ENCODE measurements at places on chromosomes 7 and 10. TPM values are rescaled to one million over a fixed set of nuclear protein-coding genes. Genes with fewer than 3 reads are reported as not detected.
A peak's percentile ranks its signal among the peaks of the same experiment; 100 is the strongest.

GRCh38 chr7:1741751-1742554 is 71.9 kb downstream of the ELFN1 start:
- peak; percentile 54 for DNase-seq
- peaks cover 2% of the 10 kb centered on the region for H3K27me3 ChIP-seq
- peaks cover 36% of the 10 kb centered on the region for H3K4me1 ChIP-seq
- no peaks in the 10 kb centered on the region for H3K36me3 ChIP-seq
- H3K4me3 ChIP-seq, result peak overlapping the region; percentile 36

Gene RNF32
- total RNA-seq, result 2.2 TPM

- no peak for DNase-seq
- no peaks in the 10 kb centered on the region for H3K36me3 ChIP-seq
- no peak overlapping the region for H3K4me3 ChIP-seq
- no peak overlapping the region for H3K27ac ChIP-seq
- H3K4me1 ChIP-seq, result no peaks in the 10 kb centered on the region
Measured at GRCh38 chr7:131640686-131641085, 84.3 kb upstream of the PODXL start.

Gene NUTM2D
- total RNA-seq, result 2.0 TPM

Gene ZNF727
- not detected for total RNA-seq
